ENCODE measurements at places on chromosomes 11 and 22.
A peak's percentile ranks its signal among the peaks of the same experiment; 100 is the strongest.

GRCh38 chr11:116702772-116703385, 69.9 kb downstream of the BUD13 start:
- DNase-seq, result no peak

GRCh38 chr11:130964058-130964792, 47.9 kb upstream of the SNX19 start:
- DNase-seq, result peak; percentile 6

DNA sequence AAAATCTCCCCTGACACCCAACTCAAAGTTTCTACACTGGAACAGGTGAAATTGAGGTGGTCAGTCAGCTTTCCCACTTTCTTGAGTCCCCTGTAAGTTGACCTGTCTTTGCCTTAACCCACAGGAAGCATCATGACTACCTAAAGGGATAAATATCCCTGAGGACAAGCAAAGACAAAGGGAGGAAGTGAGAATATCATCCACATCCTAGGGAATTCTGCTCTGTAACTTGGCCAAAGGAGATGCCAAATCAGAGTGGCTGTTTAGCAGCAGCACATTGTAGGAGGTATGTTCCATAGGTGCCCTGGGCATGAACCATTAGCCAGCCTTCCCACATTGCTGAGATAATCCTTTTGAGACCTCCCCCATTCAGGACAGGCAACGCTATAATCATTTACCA, 40.9 kb upstream of the MRPL17 start:
- DNase-seq, result no peak

DNA sequence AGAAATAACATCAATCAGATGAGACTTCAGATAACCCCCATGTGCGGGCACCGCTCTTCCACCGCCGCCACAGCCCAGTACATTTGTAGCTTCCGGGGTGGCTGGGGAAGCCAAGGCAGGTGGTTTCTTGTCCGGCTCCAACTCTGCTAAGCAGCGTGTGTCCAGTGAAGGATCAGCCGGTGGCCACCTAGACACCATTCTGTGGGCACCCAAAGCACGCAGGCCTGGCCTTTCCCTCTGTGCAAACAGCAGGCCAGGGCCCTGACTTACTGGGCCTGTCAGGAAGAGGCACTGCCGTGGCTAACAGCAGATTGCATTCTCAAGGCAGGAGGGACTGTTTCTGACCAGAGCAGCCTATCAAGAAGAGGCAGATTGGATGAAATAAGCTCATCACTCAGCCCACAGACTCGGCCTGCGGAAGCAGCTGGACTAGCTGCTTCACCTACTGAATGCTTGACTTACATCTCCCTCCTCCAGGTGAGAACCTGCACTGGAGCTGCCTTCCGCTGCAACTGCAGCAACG, 74.8 kb downstream of the ETS1 start:
- DNase-seq, result no peak
